Cardiac muscle cell (in vitro differentiated cells and primary cell): ENCODE measurements at places on chromosomes 5 and 9. TPM values are rescaled to one million over a fixed set of nuclear protein-coding genes. Genes with fewer than 3 reads are reported as not detected.

- H3K36me3 ChIP-seq: no peaks in the 10 kb centered on the region
- H3K4me3 ChIP-seq: peak overlapping the region; percentile 31
These were observed 7.9 kb downstream of the CCL21 start for GRCh38 chr9:34701769-34702736.

DNA sequence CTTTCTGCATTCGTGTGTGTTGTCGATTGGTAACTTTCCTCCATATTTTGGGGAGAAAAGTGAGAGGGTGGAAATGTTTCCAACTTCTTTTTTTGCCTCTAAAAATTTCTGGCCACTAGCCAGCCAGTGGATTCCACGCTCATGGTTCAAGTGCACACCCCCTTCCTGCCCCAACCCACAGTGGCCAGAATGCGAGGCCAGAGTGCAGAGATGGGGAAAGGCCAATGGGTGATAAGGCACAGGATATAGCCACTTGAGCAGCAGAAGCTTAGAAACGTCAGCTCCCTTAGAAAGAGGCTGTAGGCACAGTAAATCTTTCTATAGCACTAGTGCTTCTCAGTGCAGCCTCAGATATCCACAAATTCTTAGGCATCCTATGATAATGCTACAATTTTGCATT lies 75.8 kb upstream of the ADRB2 start:
- H3K27ac ChIP-seq: no peak overlapping the region
- DNase-seq: no peak
- no peak overlapping the region for H3K4me3 ChIP-seq
- peaks cover 33% of the 10 kb centered on the region for H3K4me1 ChIP-seq
- H3K27me3 ChIP-seq: no peaks in the 10 kb centered on the region

DNA sequence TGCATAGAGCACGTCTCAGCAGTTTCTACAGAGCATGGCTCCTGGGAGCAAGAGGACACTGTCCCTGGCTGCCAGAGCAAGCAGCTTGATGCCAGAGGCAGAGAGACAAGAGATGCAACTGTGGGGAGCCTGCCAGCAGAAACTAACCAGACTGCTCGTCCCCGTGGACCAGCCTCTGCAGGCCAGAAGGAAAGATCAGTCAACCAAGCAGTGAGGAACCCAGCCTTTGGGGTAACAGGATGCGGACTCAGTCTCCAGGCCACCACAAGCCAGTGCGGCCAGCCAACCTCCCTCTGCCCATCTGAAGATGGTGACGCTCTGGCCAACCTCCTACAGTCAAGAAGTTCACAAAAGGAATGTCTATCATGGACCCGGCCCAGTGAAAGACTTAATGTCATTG lies 3.7 kb downstream of the SURF4 start:
- H3K27me3 ChIP-seq: no peaks in the 10 kb centered on the region
- DNase-seq: no peak
- no peak overlapping the region for H3K4me3 ChIP-seq

Gene RAD17
- polyA plus RNA-seq: 29.0 and 34.1 TPM in 2 replicates

- no peaks in the 10 kb centered on the region for H3K4me1 ChIP-seq
- no peak overlapping the region for H3K4me3 ChIP-seq
- no peaks in the 10 kb centered on the region for H3K36me3 ChIP-seq
- DNase-seq: peak; percentile 46
These were observed 13.0 kb upstream of the CYFIP2 start for GRCh38 chr5:157252711-157253465.

DNA sequence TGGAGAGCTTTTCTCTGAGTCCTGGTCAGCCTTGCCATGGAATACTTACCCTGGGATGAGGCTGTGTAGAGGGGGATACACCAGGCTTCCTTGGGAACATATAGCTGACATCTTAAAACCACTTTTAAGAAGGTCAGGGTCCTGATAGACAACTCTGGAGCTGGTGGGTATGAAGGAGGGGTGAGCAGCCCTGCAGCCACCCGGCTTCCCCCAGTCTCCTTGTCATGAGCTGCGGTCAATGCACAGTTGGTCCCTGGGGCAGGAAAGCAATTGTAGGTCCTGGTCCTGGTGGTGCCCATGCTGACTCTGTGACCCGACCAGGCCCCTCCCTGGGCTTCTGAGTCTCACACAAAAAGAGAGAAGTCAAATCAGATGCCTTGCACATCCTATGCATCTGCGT lies 63.6 kb downstream of the MRPL36 start:
- DNase-seq: no peak
- no peak overlapping the region for H3K4me3 ChIP-seq
- H3K27me3 ChIP-seq: no peaks in the 10 kb centered on the region
- H3K36me3 ChIP-seq: no peaks in the 10 kb centered on the region
- H3K4me1 ChIP-seq: no peaks in the 10 kb centered on the region

DNA sequence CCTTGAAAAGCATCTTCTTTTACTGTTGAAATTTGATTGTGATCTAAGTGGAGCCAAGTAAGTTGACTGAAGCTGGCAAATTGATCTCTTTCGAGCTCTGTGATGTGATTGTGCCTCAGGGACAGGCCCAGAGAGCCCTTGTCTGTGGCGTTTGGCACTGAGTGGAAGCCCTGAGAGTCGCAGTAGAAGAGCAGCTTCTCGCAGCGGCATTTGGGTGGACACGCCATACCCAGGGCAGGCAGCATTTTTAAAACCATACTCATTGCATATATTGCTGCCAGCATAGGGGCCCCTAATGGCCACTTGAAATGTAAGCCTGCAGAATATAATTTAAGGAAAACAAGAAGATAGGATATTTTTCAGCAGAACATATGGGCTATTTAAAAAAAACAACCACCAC lies 894 bp downstream of the LRRTM2 start:
- H3K27ac ChIP-seq: no peak overlapping the region
- no peaks in the 10 kb centered on the region for H3K36me3 ChIP-seq
- H3K4me3 ChIP-seq: no peak overlapping the region
- peaks cover 41% of the 10 kb centered on the region for H3K4me1 ChIP-seq
- no peak for DNase-seq
